ENCODE measurements at places on chromosomes 3 and 15. TPM values are rescaled to one million over a fixed set of nuclear protein-coding genes. Genes with fewer than 3 reads are reported as not detected.

Gene TJP1
- 159 TPM for total RNA-seq

DNA sequence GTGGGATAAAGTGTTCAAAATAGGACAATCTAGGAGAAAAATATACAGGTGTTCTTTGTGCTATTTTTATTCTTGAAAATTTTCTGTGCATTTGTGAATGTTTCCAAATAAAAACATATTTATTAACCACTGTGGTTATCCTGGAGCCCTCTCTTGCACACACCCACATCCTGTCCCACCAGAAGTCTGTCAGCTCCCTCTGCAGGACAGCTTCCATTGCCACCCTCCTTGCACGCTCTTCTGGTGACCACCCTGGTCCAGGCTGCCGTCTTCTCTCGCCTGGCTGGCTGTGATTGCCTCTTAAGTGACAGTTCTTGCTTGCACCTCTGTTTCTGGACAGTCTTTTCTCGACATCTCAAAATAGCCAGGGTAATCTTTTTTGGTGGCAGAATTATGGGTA lies 394.0 kb downstream of the LRTM1 start:
- DNase-seq: no peak

Gene CFAP161
- not detected for total RNA-seq

- DNase-seq: no peak
Measured at GRCh38 chr3:38556640-38557358, 60.7 kb downstream of the EXOG start.

- DNase-seq: no peak
Measured at GRCh38 chr15:40100123-40100946, 8.3 kb downstream of the BMF start.

DNA sequence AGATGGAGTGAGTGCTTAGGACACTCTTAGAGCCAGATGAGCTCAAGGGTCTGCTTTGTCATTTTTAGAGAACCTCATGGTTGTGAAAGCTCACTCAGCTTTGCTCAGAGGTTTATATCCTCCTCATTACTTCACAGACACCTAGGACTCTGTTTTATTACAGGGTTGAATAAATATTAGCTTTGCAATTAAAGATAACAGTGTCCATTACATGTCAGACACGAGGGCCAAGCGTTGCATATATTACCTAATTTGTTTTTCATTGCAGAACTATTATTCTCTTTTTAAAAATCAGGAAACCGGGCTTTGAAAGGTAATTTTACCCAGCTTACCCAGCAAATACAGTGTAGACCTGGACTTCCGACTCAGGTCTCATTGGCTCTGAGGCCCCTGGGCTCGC lies 16.1 kb downstream of the MAP6D1 start:
- DNase-seq: no peak

GRCh38 chr3:195565716-195566115 lies 18.0 kb downstream of the APOD start:
- no peak for DNase-seq

DNA sequence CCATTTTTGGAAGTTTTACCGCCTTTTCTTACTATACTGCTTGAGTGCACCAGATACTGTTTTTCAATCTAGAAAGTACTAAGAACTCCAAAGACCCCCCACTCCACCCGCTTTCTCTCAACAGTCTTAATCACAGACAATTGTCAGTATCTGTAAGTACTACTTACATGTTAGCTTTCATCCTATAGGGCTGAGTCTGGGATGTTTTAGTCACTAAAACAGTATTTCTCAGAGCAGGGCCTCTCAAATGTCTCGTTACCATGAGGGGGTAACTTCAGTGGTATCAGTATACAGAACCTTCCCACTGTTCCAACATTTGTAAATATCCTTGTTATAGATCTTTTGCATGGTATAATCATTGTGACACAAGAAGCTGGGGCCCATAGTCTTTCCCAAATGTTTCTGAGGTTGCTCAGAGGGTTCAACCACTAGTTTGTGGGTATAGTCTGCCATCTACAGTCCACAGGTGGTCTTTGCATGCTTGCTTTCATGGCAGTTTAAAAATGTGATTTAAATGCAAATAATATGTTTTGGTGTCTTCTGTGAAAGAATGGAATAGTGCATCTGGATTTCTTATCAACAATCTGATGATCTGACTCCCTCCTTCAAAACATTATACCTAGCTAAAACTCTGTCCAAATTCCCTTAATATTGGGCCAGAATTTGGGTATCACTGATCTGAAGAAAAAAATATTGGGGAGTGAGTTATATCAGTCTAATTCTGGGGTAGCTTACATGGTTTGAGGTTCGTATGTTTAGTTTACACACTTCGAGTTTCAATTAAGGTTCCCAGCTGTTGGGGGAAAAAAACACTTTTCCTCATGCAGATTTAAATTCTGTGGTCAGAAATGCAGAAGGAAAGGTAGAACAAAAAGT lies 18.0 kb upstream of the DNAJC13 start:
- peak; percentile 49 for DNase-seq

DNA sequence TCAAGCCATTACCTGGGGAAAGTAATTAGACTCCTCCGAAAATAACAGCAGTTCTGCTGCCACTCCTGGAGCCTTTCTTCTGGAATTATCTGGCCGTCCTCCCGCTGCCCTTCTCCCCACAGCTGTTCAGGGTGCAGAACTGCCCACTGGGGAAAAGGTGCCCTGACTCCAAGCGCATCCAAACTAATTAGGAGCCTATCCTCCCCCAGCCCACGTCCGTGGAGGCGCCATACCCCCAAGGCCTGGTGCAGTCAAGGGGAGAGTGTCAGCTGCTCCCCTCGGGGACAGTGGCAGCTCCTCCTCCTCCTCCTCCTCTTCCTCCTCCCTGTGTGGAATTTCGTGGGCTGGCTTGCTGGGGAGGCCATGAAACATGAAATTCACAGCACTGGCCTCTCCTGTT lies 177.2 kb downstream of the XXYLT1 start:
- no peak for DNase-seq

DNA sequence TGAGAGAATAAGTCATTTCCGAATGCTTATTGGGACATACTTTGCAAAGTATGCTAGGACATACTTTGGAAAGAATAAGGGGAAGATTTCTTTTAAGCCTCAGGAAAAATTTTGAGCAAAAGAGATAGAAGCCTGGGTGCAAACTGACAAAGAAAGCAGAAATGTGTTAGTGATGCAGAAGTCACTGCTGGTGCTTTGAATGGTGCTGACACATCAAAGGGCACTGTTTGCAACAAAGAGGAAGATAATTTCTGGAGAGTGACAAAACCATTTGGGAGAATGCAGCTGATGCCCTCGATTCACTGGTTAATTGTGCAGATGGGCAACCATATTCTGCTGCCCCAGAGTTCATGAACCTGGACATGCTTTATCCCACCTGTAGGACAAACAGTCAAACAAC lies 11.0 kb upstream of the RAP2B start:
- no peak for DNase-seq

- DNase-seq: no peak
Measured at GRCh38 chr3:143188881-143189280, 69.3 kb downstream of the CHST2 start.

- DNase-seq: no peak
Measured at GRCh38 chr3:143430568-143430967, 311.0 kb downstream of the CHST2 start.

Data from renal cortical epithelial cell (primary cell).